GM03348 (cell line): ENCODE measurements at places on chromosomes 6 and 20.

DNA sequence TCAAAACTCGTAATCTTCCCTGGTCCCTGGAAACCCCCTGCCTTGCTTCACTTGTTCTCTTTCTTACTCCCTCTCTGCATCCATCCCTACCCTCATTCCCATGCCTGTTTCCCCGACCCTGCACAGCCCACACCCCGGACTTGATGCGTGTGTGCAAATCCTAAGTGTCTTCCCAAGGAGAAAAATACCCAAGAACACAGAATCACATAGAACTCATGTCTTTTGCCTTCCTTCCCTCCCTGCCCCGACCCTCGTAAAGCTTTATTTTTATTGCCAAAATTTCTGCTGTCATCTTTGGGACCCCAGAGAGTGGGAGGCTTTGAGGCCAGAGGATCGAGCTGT, 169.6 kb upstream of the PMEPA1 start:
- no peak for DNase-seq

- no peak for DNase-seq
Observed at GRCh38 chr20:3081641-3082040, 2.9 kb downstream of the AVP start.

DNA sequence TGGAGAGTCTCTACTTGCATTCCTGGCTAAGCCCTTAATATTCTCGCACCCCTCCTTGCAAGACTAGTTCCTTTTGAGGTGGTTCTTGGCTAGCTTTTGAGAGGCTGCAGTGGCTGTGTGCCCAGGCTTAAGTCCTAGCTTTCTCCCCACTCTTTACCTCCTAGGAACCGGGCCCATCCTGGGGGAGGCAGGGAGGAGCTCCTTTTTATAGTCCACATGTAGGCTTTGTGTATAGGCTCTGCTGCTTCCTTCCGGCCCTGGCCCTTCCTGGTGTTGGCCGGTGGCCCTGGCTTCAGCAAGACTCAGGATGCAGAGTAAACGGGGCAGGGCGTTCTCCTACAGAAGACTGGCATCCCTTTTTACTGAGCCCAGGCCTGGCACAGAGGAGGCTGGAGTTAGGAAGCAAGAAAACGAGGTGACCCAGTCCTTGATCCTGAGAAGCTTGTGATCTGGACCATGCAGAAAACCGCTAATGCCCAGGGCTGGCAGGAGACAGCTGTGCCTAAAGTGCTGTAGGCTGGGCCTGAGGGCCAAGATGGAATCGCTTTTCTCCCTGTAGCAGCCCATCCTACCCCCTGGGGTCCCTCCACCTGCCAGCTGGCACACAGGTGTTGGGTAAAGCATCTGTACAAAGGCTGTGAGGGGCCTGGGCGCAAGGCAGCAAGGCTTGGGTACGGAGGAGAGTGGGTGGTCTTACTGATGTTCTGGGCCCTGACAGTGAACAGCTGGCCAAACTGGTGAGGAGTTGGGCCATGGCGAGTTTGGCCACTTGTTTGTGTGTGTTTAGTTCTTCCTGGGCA, 8.7 kb downstream of the PLCG1 start:
- peak; percentile 29 for DNase-seq

DNA sequence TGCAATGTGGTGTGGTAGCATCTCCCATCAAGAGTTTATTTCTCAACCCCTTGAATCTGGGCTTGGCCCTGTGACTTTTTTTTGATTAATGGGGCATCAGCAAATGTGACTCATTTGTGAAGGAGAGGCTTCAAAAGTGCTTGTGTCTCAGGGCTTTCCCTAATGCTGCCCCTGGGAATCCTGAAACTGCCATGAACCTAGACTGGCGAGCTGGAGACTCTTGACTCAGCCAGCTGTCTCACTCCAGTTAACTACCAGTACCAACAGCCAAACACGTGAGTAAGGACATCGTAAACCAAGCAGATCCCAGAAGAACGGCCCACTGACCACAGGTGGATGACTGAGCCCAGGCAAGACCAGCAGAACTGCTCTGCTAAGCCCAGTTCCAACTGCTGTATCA, 72.8 kb upstream of the ADTRP start:
- peak; percentile 73 for DNase-seq
